ENCODE measurements at places on chromosomes 2 and 18.

- ATAC-seq: no peak
These were observed 289.2 kb upstream of the HDAC4 start for GRCh38 chr2:239689985-239690384.

- no peak for ATAC-seq
These were observed 273.0 kb upstream of the ID2 start for GRCh38 chr2:8408560-8409460.

DNA sequence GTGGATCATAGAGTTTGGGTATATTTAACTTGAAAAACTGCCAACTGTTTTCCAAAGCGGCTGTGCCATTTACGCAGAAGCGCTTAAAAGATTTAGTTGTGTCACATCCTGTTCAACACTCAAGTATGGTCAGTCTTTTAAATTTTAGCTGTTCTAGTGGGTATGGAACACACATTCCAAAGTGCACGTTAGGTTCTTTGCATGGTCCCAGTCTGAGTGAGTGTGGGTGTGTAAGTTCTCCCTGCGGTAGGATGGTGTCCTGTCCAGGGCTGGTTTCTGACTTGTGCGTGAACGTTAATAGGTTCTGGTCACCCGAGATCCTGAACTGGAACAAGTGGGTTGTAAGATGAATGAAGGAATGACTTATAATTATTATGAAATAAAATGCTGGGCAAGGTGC is 28.4 kb upstream of the IL36G start:
- ATAC-seq: no peak

- no peak for ATAC-seq
These were observed 112.2 kb downstream of the OSBPL6 start for GRCh38 chr2:178306352-178307073.

- no peak for ATAC-seq
These were observed 240.1 kb downstream of the FAM210A start for GRCh38 chr18:13486284-13486683.

DNA sequence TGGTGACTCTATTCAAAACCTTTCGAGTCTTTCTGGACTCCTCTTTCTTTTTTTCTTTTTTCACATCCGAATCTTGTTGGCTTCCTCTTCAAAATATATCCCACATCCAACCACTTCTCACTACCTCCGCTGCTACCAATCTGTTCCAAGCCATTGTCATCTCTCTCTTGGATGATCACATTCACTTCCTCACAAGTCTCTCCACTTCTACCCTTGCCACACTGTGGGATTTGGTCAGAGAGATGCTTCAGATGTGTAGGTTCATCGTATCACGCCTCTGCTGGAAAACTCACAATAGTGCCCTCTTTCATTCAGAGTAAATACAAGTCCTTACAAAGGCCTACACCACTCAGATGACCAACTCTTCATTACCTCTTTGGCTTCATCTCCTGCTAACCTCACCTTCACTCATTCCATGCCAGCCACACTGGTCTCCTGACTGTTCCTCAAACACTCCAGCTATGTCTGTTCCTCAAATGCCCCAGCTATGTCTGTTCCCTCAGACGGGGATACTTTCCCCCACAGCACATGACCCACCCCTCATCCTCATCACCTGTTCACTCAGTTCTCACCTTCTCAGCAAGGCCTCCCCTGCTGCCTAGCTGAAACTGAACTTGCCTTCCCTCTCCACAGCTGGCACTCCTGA is 67.2 kb upstream of the PELI1 start:
- no peak for ATAC-seq

DNA sequence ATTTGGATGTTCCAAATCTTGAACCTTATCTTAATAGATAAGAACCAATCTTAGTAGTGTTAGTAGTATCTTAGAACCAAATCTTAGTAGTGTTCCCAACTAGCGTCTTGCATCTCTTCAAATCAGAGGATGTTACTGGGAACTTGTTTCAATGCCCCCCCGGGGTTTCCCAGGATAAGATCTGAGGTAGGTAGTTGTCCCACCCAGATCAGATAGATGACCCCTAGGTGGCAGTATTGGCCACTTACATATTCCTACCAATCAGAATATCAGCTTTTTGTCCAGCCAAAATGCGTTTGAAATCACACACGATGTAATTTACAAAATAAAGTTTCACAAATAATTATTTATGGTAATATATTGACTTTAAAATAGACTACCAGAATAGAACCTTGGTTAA is 314.8 kb downstream of the MBD2 start:
- ATAC-seq: no peak

GRCh38 chr2:213227458-213227857 is 56.8 kb upstream of the SPAG16 start:
- ATAC-seq: no peak

DNA sequence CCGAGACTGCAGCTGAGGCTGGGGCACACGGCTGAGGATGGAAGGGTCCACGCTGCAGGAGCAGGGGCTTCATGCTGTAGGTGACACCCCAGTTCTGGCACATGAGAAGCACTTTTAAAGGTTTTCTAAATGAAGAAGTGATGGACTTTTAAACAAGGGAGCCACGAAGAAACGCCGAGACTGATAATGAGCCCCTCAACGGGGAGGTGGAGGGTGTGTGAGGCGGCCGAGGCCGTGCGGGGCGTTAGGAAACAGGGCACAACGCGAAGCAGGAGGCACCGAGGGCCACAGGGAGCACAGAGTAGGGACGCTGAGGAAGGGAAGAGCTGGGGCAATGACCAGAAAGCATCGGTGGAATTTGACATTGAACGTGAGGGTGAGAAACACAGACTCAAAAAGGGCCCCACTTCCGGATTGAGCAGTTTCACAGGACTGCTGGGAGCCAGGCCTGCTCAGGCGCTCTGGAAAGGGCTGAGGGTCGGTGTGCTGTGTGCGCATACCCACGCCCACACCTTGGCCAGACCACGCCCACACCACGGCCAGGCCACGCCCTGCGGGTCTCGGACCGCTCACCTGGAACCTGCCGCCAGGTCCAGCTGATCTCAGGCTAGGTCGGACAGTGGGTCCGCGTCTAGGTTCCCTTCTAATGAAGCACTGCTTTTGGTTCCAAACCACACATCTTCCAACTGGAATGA is 115.7 kb downstream of the GYPC start:
- ATAC-seq: no peak

DNA sequence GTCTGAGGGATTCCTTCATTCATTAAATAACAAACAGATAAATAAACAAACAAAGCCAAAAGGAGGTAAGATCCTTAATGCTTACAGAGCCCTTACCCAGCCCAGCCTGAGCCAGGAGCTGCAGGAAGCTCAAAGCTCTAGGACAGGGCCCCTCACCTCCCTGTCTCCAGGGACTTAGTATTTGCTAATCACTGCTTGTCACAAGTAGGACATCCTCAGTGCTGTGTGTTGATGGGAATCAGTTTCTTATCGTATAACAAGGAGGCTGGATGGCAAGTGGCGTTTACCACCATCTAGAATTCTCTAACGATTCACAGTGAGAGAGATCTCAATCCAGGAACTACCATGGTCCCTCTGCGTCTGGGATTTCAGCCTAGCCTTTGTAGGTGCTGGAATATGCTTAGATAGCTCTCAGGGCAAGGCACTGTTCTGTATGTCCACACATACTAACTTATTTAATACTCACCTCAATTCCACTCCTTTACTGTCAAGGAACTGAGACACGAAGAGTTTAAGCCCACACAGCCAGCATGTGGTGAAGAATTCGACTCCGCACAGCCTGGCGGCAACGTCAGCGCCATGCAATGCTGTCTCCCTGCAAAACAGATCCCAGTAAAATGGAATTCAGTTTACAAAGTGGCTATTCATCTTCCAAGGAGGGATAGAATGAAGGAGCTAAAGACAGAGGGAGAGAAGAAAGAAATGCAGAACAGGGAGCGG is 164.8 kb downstream of the MYCN start:
- no peak for ATAC-seq

DNA sequence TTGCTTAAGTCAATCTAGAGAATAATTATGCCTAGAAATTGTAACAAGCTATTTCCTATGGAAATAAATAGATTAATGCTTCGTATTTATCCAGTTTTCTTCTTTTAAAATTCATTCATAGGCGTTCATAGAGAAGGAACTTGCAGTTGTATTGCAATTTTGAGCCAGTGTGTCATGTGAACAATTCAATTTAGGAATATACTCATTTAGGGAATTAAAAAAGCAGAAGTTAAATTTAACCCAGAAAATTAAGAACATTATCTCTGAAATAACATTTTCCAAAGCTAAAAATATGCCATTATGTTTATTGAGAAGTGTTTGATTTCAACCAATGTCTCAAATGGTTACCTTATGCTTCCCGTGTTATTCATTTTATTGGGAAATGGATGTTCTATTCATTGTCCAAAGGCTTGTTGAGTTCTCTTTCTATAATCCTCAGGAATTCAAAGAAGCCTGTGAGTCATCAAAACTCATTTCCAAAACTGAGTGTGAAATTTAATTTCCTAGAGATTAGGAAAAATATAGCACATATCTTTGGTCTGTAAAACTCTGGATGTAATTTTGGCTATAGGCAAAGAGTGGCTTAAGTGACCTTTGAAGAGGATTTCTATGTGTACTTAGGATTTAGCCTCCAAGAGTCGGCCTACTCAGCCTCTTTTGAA is 99.7 kb downstream of the SLC8A1 start:
- ATAC-seq: peak; percentile 36

DNA sequence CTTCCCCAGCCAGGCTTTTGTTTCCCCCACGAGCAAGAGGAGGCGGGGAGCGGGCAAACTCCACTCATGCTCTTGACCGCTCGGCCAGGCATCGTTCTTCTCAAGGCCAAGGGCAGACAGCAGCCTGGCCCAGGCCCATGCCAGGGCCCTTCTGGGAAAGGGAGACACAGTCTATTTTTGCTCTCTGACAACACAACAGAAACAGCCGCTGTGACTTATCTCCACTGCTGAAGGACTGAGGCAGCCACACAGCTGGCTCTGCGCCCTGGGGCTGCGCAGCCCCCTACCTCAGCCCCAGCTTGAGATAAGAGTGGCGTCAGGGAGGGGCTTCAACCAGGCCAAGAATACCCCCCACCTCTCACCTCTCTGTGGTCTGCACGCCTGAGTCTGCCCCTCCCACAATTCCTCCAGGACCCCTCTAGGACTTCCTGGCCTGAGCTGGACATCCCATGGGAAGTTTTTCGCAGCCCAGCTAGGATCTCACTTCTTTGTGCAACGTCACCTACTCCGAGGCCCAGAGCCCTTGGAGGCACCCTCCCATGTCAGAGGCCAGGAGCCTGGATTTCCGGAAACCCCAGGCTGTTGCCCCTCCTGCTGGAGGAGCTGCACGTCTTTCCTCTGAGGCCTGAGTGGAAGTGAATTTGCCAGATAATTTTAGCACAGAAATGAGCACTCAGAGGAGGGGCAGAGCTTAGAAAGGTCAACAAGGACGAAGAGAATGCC is 118.9 kb upstream of the OTOS start:
- ATAC-seq: peak; percentile 73

DNA sequence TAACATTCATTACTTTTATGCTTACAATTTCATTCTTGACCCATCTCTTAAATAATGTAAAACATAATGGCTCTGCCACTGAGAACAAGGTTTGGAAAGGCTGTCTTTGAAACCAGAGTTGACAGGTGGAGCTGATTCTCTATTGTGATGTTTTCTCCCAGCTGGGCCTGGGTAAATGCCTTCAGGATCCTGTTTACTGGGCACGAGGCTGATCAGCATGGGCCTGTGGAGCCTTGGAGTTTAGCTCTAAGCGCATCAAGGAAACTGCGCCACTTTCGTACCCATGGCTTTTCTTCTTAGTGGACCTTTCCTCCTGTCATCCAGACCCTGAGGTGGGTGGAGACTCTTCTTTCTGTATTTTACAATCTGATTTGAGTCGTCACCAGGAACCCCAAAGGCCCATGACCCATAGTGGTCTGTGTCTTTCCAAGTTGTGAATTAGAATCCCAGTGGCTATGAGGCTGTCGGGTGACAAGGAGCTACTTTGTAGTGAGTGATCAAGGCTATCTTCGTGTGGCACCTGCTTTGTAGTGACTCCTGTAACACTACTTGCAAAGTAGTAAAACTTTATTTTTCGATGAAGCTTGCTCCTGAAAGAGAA is 123.1 kb downstream of the LPIN1 start:
- ATAC-seq: no peak

GRCh38 chr18:59006461-59007067 is 133.1 kb upstream of the SEC11C start:
- no peak for ATAC-seq

- no peak for ATAC-seq
These were observed 2112.6 kb upstream of the PIK3C3 start for GRCh38 chr18:39842366-39842914.

DNA sequence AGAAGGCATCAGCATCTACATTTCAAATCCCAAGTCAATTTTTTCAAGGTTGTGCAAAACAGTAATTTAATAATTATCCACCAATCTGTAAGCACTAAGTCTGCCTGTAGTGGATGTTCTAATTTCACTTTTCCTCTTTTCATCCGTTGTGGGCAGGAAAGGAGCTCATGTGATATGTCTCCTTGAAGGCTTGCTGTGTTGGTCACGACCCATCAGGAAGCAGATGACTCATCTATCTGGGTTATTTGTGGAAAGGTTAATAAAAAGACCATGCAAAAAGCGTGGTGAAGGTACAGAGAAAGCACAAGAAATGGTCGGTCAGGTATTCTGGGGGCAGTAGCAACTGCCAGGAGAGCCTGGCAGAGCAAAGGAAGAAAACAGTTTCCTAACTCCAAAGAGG is 476.7 kb upstream of the RAB6C start:
- no peak for ATAC-seq

DNA sequence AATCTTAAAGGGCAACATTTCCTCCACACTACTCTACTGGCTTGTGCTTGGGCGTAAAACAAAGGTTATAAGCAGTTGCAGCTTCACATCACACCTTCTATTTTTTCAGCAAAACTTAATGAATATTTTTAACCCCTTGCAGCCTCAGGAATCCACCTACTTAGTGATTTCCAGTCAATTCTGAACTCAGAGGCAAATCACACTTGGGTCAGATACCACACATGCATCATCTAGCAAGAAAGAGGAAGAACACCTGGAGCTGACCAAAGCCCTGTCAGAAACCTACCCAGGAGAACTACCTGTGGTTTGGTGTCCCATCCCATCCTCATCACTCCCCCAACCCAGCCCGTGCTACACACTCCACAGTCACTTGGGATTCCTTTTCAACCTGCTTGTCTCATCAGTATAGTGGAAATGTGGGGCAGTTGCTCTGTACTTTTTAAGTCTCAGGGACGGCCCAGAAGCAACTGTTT is 25.5 kb downstream of the PIAS2 start:
- ATAC-seq: no peak

GRCh38 chr2:24559473-24560113 is 68.5 kb downstream of the NCOA1 start:
- ATAC-seq: no peak

DNA sequence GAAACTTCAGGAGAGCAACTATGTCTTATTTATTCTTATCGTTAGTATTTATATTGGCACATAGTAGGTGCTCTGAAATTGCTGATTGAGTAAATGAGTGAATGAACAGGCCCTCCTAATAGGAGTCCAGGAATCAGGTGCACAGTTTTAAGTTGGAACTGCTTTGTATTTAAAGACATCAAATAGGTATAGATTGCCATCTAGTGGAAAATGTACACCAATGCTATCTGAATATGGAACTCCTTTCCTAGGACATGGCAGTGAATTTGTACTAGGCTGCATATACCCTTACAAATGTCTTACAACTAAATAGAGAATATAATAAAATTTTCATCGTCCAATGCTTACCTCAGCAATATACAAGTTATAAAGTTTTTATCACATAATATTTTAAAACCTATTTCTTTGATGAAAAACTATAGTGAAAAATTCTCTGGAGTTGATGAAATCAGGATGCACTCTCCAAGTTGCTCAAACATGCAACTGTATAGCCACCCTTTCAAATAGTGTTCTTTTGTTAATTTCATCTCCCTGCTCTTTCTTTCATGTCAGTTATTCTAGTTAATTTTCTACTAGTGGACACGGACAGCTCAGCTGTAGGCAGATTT is 318.9 kb upstream of the SYT4 start:
- no peak for ATAC-seq

GRCh38 chr18:22088996-22089640 is 80.3 kb upstream of the GATA6 start:
- no peak for ATAC-seq
